ENCODE measurements at places on chromosomes 4 and X.

- DNase-seq: no peak
Observed at GRCh38 chrX:20712811-20713210, 446.1 kb upstream of the RPS6KA3 start.

- no peak for DNase-seq
Observed at GRCh38 chr4:73735231-73735630, 5.1 kb upstream of the CXCL8 start.

GRCh38 chr4:169604131-169604900 is 8.1 kb downstream of the NEK1 start:
- DNase-seq: peak; percentile 23

- DNase-seq: no peak
Observed at GRCh38 chr4:36064117-36064516, 180.2 kb downstream of the ARAP2 start.

GRCh38 chr4:79325864-79326328 is at the start of gene NAA11:
Gene NAA11, minus strand, starts transcription at chr4:79326061. Its CDS starts 184 bp downstream, at chr4:79325877.
- no peak for DNase-seq

- no peak for DNase-seq
Observed at GRCh38 chrX:118528071-118528737, 32.6 kb downstream of the DOCK11 start.

DNA sequence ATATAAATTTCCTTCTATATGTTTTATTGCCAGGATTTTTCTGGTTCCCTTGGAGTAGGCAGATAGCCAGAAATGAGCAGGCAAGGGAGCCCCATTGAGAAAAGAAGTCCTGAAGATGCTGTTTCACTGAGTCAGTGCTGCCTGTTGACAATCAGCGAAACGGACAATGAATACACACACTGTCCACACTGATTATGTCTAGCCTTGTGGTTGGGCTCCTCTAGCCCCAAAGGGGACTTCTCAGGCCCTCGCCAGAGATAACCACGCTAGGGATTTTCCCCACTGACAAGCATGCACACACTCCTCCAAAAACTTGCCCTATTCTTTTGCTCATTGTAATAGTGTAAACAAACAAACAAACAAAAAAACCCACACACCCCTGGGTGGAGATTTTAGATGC is 369.3 kb downstream of the DMD start:
- no peak for DNase-seq

GRCh38 chrX:19702856-19703255 is 184.5 kb downstream of the SH3KBP1 start:
- DNase-seq: no peak

- DNase-seq: no peak
Observed at GRCh38 chr4:1814453-1814852, 21.4 kb downstream of the FGFR3 start.

- no peak for DNase-seq
Observed at GRCh38 chr4:107060388-107060787, 24.3 kb upstream of the DKK2 start.

DNA sequence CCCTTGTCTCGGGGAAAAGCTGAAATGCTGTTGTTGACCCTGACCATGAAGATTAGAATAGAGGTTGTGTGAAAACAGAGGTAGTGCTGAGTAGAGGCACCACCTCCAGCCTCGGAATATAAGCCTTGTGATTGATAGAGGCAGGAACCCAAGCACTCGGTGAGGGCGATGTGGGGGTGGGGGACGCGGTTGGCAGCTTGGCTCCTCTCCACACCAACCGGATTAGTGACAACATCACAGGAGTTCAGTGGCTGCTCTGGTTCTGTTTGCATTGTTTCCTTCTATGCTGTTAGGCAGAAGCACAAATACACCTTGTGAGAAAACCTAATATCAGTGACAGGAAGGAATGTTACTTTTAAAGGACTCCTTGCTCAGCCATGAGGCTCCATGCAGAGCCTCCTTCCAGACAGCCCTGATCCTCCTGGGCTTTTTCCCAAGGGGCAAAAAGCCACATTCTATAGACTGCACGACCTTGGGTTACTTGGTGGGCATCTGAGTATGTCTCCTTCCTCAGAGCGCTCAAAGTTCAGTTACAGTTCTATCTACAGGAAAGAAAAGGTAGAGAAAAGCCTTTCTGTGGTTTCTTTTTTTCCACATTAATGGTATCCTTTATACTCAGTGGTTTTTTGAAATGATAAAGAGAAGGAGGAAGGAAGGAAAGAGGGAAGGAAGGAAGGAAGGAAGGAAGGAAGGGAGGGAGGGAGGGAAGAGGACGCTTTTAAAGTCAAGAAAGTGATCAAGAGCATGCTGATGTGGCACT is 150.4 kb upstream of the NOCT start:
- no peak for DNase-seq

- no peak for DNase-seq
Observed at GRCh38 chr4:150546286-150546685, 35.7 kb upstream of the MAB21L2 start.

GRCh38 chr4:100582146-100582545 is 64.3 kb upstream of the EMCN start:
- DNase-seq: no peak

DNA sequence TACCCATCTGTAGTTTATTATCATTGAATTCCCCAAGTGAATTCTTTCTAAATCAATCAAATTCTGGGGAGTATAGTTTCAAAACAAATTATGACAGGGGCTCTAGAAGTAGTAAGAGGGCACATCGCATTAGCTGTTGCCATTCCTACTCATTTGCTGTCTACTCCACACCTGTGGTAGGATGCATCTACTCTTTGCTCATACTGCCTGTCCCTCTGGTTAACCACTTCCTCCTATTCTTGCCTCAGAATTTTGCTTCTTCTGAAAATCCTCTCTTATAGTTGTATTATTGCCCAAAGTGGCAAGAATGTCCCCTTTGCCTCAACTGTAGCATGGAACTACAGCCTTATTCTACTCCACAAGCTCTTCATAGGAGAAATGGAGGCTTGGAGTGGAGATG is 12.7 kb upstream of the DGKK start:
- no peak for DNase-seq

DNA sequence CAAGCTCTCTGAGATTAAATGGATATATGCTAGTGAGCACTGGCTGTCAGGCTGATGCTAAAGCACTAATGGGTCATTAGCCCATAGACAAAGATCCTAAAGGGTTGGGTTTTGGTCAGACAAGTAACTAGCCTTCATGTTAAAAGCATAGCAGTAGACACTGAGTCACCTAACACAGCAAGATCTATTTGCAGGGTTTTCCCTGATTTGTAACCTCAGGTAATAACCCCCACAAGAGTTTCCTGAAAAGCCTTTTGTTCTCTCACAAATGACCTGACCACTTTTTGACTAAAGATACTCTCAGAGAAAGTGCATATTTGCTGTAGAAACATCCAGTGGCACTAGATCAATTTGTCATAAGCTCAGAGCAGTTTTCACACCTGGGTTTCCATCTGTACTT is 251.1 kb upstream of the TEX13A start:
- no peak for DNase-seq

- DNase-seq: no peak
Observed at GRCh38 chr4:155548173-155548572, 118.5 kb upstream of the GUCY1A1 start.

- DNase-seq: peak; percentile 56
Observed at GRCh38 chrX:100895365-100896075, 21.4 kb upstream of the NOX1 start.

DNA sequence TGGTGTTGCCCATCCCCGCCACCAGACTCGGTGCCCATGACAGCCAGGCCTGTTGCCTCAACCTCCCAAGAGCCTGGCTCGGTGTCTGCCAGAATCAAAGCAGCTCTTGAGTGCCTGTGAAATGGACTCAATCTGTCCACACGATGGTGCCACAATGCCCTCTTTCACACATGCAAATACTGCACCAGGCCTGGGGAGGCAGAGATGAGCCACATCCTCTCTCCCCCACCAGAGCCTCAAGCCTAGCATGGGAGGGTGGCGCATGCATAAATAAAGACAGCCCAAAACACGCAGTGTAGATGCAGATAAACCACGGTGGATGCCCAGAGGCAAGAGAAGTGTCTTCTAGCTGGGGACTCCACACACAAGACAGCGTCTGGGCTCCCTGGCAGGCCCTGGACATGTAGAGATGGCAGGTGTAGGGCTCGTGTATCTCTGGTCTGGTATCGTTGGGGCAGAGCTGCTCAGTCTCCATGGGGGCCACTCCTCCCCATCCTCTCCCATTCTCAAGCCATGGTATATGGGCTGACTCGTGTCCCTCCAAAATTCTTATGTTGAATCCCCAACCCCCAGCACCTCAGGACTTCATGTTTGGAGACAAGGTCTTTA is 65.6 kb downstream of the JAKMIP1 start:
- peak; percentile 31 for DNase-seq

DNA sequence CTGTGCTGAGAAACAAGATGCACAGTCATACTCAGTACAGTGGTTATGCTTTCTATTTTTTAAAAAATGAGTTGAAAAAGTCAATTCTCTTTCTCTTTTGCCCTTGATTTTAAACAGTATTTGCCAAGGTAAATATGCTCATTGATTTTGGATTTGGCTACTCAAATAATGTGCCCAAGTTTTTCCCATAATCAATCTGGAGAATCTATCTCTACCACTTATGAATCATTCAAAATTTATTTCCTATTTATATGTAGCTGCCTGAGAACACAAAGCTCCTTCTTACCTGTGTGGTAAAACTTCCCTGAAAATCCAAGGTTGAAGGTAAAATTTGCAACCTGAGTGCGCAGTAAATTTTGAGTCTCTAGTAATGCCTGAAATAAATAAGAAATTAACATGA is 136.5 kb downstream of the NDST4 start:
- no peak for DNase-seq

- DNase-seq: no peak
Observed at GRCh38 chr4:89720981-89721380, 116.0 kb downstream of the SNCA start.

DNA sequence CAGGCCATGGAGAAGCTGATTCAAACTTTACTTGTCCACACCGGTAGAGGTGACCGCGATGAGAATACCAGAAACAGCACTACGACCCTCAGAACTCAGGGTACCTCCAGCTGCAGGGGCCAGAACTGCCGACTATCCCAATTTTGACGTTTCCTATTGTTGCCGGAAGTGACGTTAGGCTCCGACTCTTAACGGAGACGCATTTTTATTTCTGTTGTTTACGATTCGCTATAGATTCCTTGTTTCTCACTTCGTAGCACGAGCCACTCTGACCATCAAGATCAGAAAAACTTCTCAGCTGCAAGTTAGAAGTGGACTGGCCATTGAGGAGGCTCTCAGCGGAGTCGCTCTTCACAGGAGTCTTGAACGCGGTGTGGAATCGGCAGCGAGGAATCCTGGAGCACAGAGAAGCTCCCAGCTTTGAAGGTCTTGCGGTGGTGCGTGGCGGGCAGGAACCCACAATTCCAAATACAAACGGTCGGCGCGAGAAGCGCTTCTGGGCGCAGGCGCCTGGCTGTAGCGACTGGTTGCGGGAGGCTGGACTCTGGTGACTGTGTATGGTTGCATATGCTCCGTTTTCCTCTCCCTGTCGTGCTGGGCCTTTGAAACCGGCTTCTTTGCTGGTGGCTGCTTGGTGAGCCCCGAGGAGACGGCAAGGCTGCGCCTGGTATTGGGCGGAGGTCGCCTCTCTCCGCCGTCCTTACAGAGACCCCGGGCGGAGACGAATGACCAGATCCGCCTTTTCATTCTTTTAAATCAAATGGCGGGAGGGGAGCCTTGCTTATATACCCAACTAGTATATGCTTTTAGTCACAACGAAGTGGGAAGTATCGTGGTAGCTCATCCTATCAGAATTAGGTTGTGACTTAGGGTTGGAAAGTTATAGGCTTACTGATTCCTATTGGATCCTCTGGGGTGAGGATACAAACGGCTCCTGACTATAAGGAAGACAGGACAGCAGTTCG is at the start of the genes CEP44 and FBXO8:
TSS of gene CEP44 (plus strand) at position 405 of the 965 bp plus-strand sequence. CDS start 15,211 bp downstream, outside the sequence.
TSS of gene FBXO8 (minus strand) at position 161 of the 965 bp plus-strand sequence. CDS start 20,575 bp downstream, outside the sequence.
- DNase-seq: peak; percentile 74

GRCh38 chr4:56130606-56131155 is 181.9 kb downstream of the CEP135 start:
- no peak for DNase-seq

GRCh38 chrX:17549107-17549651 is 174.2 kb downstream of the NHS start:
- DNase-seq: no peak

DNA sequence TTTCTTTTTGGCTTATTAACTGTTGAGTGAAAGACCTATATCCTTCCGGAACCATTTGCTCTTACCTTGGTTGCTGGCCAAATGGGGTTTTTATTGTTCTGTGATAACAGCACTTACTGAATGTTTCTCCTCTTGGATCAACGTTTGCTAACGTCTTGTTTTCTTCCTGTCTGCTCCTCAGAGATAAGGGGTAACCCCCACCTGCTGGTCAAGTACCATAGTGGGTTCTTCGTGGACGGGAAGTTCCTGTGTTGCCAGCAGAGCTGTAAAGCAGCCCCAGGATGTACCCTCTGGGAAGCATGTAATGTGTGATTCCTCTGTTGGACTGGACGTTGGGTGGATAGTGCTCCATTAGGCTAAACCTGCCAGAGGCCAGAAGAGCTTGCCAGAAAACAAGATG is 15.3 kb downstream of the BMX start:
- no peak for DNase-seq

- no peak for DNase-seq
Observed at GRCh38 chr4:12993923-12994322, 490.2 kb downstream of the RAB28 start.

DNA sequence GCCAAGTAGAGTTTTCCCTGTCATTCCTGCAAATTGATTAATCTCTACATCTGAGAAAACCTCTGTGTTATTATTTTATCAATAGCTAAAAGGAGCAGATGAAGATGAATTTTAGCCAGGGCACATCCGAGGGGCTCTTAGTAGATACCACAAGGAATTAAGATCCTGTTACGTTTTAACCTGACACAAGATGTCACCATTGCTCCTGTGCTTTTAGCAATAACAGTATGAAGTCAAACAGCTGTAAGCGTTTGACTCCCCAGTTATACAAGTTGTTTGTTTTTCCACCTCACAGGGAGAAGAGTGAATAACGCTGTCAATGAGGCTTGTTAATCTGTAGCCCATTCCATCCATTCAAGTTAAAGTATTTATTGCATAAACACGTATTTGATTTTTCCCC is 76.0 kb upstream of the AP1S2 start:
- DNase-seq: peak; percentile 45
